ENCODE measurements at places on chromosomes 3 and 15.

DNA sequence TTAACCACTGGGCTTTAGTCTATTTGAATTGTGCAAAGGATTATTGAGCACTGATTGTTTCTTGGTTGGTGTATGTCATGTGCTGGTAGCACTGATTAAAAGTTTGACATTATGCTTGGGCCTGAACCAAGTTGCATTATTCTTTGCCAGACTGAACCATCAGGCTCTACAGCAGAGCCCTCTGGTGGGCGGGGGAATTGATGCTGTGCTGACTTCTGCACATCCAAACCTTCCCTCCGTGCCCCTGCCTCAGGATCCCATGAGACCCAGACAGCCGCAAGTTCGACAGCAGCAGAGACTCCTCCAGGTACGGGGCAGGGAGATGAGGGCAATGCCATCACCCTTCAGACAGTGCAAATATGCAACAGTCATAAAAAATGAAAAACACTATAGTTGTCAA, 28.4 kb upstream of the P2RY12 start:
- DNase-seq: no peak

DNA sequence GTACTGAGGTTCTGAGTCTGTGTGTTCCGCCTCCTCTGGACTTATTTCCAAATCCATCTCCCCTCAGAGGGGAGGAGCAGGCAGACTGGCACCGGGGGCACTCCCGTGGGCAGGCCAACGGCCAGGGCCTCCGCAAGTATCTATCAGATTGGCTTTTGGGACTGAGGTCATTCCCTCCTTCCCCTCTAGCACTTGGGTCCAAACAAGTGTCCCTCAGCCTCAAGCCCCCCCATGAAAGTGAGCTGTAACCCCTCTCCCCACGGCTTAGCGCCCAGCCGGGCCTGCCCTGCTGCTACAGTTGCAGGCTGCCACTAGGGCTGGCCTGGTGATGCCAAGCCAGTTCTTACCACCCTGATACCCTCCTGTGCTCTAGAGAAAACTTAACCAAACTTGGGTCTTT, 17.4 kb downstream of the ITGA11 start:
- no peak for DNase-seq

GRCh38 chr3:110381992-110382391, 689.6 kb upstream of the NECTIN3 start:
- no peak for DNase-seq

DNA sequence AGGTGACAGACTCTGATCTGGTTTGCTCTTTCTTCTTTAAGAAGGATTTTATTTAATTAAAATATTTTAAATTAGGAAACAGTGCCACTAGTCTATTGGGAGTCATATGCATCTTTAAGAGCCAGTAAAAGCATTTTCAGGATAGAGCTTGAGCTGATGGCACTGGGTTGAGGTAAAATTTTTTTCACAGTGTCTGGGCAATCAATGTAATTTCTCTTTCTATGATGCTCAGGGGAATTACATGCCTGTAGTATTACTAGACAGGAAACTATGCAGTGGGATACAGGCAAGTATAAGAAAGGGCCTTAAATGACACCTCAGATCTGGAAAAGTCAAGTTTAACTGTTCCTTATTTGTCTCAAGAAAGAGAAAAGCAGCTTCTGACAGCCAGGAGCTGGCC, 76.4 kb downstream of the GAP43 start:
- no peak for DNase-seq

DNA sequence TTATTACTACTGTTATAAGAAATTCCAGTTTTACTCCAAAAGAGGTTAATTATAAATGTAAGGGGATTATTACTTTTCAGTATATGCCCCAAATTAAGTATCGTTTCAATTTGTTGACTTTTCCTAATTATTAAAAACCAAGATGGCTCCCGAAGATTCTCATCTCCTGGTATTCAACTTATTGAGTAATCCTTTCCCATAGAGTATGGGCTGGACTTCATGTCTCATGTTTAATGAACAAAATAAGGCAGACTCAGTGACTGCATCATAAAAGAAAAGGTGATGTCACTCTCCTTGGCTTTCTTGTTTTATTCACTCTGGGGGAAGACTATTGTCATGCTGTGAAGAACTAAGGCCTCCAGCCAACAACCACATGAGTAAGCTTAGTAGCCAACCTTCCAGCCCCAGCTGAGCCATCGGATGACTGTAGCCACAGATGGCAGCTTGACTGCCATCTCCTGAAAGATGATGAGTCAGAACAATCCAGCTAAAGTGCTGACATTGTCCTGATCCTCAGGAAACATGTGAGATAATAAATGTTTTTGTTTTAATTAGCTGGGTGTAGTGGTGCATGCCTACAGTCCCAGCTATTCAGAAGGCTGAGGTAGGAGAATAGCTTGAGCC, 17.3 kb downstream of the IGF2BP2 start:
- DNase-seq: no peak

- DNase-seq: no peak
These were observed 13.4 kb upstream of the RTP3 start for GRCh38 chr3:46484388-46484787.

DNA sequence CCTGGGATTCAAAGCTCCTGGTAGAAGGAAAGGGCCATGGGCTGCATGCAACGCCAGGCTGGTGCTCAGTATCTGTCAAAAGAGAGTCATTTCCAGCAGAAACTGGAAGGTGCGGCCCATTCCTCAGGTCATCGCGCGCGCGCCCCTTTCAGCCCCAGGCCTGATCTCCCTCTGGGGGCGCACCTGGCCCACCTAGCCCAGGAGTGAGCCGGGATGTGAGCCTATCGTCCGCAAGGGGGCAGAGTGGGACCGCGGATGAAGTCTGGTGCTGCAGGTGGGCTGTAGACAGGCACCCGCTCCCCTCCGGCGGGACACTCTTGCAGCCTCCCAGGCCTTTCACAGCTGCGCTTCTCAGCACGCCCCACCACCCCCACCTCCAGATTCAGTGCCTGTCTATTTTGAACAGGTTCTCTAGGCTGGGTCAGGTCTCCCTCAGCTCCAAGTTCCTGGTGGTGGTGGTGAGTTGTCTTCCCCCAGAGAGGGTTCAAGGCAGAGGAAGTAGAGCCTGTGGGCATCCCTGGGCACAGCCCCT, 5.8 kb upstream of the RPL29 start:
- peak; percentile 83 for DNase-seq

Data from stimulated activated CD4-positive, alpha-beta T cell treated with anti-CD3 and anti-CD28 coated beads, Interleukin-4, amount 100 ng/mL, for 1 hour (primary cell).